Hematopoietic multipotent progenitor cell treated with erythropoietin and hydrocortisone succinate and interleukin-3 and kit ligand, for 15 days (in vitro differentiated cells): ENCODE measurements at places on chromosomes 6 and 20.

DNA sequence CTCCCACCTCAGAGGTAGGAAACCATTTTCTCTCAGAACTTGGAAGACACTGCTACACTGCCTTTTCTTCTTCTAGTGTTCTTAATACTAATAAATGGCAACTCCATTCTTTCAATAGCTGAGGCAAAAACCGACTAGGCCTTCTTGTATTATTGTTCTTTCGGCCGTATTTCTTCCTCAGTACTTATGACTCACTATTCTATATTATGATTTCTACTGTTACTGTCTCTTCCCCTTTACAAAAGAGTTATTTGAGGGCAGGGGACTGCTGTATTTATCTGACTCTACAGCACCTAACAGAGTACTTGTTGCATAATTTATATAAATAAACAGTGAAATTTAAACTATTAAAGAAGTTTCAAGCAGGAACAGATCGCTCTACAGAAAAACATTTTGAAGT is 3.1 kb downstream of the DNAAF9 start:
- DNase-seq, result no peak

DNA sequence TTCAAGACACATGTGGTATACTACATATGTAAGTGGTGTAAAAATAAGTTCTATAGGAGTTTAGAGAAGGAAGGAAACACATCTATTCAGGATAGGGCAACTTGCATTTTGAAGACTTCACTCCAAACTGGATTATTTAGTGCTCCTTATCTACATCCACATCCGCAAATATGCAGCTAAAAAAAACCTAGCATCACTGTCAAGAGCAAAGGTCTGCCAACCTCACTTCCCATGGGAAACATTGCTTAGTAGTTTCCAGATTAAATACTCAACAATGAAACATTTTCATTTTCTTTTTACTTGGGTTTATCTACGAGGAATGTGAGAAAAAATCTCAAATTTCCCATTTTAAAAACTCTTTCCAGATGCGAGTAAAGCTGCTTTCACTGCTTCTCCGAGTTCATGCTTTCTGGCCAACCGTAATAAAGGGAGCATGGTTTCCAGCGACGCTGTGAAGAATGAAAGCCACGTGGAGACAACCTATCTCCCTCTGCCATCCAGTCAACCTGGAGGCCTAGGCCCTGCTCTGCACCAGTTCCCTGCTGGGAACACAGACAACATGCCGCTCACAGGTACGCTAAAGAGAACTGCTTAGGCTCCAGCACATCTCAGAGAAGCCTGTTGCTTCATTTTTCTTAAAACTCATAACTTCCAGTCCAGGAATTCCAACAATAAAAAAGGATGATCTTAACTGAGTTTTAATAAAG is 48.2 kb downstream of the RFX6 start:
- no peak for DNase-seq

DNA sequence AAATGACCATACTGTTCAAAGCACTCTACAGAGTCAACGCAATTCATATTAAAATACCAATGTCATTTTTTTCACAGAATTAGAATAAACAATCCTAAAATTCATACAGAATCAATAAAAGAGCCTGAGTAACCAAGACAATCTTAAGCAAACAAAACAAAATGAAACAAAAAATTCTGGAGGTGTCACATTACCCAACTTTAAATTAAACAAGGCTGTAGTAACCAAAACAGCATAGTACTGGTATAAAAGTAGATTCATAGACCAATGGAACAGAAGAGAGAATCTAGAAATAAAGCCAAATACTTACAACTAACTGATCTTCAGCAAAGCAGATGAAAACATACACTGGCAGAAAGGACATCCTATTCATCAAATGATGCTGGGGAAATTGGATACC is 346.9 kb upstream of the JAG1 start:
- DNase-seq, result no peak

DNA sequence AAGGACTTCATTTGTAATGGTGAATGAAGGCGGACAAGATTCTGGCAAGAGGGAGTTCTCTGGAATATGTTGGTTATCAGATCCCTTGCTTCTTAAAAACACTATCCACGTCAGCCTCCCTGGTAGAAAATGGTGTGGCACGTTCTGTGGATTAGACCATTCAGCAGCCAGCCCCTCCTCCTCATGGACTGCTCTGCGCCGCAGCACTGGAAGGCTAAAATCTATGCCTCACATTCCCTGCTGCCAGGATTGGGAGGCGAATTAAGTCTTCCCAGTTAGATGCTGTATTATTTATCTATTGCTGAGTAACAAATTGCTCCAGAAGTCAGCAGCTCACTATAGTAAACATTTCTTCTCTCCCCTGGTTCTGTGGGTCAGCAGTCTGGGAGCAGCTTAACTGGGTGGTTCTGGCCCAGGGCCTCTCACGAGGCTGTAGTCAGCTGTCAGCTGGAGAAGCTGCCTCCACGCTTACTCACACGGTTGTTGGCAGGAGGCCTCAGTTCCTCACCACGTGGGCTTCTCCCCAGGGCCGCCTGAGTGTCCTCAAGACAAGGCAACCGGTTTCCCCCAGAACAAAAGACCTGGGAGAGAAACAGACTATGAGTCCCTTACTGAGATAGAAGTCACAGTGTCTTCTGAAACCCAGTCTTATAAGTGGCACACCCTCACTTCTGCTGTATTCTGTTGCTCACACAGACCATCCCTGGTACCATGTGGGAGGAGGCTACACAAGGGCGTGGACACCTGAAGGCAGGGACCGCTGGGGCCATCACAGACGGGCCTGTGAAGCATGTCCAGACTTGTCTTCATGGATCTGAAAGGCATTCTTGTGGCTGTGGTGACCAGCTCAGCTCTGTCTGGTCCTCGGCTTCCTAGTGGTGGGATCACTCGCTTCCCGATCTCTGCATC is 101.0 kb downstream of the NRN1 start:
- DNase-seq, result no peak

GRCh38 chr6:116983375-116983774 is 106.3 kb downstream of the RFX6 start:
- DNase-seq, result no peak

DNA sequence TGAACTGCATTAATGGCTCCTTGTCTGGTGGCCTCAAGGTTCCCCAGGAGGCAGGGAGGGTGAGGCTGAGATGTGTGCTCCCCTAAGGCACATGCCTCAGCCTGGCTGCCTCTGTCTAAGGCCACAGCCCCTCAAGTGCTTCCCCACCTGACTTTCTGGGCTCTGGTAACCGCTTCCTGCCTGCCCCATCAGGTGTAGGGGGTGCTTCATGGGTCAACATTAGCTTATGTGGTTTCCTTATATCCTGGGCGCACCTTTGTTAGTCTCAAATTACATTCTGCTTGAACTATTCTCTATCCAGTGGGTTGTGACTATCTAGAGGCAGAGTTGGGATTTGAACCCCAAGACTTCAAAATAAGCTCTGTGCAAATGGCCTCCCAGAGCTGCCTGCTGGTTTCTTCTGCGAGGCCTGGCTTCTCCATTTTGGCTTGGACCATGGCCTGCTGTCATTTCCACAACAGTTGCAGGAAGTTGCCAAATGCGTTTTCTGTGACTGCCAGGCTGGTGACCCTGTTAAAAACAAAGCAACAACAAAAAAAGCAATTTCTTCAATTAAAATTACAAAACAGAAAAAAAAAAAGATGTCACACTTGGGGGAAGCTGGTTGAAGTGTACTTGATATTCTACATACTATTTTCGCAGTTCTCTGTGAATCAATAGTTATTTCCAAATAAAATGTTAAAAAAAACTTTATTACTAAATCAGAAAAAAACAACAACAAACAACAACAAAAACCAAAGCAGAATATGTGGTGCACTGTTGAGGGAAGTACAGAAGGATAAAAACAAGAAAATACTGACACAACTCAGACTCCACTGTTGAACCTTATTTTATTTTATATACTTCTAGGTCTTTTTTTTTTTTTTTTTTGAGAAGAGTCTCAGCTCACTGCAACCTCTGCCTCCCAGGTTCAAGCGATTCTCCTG is 20.0 kb upstream of the ZNFX1 start:
- no peak for DNase-seq

GRCh38 chr6:84182001-84182400 is 45.4 kb downstream of the CEP162 start:
- no peak for DNase-seq

DNA sequence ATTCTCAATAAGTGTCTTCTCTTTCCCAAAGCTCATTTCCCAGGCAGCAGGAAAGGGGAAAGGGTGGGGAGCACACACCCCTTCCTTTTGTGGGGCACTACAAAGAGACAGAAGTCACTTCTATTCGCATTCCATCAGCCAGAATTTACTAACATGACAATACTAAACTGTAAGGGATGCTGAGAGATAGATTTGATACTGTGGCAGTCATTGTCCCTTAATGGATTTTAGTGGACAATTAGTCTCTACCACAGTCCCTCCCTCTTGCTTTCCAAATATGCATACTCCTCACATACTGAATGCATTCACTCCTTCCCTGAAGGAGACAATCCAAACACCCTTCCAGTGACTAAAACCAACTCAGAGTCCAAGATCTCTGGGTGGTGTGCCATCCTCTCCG is 50.5 kb downstream of the ABRACL start:
- no peak for DNase-seq

- DNase-seq, result no peak
Observed at GRCh38 chr20:10259166-10259565, 40.5 kb downstream of the SNAP25 start.

GRCh38 chr6:43746071-43746470 is 23.9 kb upstream of the VEGFA start:
- no peak for DNase-seq

DNA sequence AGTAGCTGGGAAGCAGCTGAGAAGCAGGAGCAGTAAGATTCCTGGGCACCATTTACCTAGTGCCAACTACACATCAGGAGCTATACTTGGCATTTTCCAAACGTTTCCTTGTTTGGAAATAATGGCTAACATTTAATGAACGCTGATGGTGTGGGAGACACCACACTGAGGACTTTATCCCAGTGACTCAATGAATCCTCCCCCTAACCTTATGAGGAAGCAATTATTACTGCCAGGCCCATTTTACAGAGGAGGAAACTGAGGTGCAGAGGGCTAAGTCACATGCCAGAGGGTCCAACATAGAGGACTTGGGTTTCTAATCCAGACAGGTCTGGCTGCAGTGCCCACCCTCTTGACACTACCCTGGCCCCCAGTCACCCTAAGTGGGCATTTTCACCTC is 6.1 kb downstream of the PTGIS start:
- no peak for DNase-seq

DNA sequence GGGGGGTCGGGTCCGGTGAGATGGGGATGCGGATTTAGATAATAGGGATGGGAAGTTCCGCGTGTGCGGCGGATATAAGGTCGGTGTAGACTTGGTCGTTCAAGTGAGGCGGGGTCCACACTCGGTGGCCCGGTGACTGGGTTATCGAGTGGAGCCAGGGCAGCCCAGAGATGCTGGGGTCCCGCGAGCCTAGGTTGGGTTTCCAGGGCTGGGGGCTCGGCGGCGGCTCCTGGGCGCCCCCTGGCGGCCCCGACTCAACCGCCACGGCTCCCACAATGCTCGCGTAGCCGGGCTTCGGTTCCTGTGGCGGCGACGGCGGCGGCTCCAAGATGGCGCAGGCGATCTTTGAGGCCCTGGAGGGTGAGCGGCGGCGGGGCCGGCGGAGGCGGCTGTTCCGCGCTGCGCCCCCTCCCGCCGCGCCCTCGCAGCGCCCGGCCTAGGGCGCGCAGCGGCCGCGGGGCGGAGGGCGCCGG is at the start of gene ZNF341:
TSS of gene ZNF341 (plus strand) at position 304 of the 473 bp plus-strand sequence. CDS start at position 330, 26 bp downstream.
- peak; percentile 88 for DNase-seq

DNA sequence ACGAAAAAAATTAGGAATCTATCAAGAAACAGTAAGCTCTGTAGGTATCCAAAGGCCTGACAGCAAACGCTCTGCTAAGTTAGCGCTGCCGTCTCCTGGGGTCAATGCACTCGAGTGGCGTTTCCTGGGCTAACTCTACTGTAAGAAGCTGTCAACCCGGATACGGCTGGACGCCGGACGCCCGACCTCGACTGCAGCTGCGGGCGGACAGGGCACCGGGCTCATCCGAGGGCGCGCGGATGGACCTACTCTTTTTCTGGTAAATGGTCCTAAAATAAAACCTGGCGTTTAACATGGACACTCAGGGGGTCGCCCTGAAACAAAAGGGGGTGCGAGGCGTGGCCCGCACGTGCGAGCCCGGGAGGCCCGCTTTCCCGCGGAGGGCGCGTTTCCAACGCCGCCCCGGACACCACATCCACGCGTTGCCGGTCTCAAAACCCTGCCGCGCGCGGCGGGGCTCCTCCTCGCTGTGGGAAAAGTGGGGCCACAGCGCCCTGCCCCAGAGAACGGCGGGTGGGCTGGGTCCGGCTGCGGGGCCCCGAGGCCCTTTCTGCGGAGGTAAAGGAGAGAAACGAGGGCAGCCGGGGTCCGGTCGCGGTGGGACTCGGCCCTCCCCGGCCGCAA is 537 bp downstream of the TCP1 start:
- DNase-seq, result peak; percentile 21

GRCh38 chr20:33394718-33395117 is 6.6 kb downstream of the CDK5RAP1 start:
- no peak for DNase-seq

DNA sequence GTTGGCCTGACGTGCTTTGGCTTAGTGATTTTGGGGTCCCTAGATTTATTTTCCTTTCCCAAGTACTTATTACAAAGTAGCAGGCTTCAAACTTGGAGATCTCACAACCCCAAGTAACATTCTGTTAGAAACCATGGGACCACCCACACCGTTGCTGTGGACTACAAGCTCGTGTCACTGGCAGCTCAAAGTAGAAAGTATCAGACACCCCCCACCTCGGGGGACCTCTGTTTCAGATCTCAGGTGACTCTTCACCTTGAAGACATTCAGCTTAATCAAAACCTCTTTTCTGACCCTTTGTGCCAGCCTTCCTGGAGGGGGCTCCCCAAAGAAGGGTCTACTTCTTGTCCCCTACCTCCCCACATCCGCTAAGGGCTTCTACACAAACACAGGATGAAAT is 15.7 kb upstream of the MYT1 start:
- no peak for DNase-seq

GRCh38 chr20:37341632-37342031 is 4.3 kb upstream of the SRC start:
- no peak for DNase-seq

- DNase-seq, result no peak
Observed at GRCh38 chr20:47241345-47241781, 115.1 kb downstream of the ZMYND8 start.

GRCh38 chr6:158043008-158043407 is 61.3 kb downstream of the SYNJ2 start:
- no peak for DNase-seq

GRCh38 chr6:143843677-143843999 is 500 bp downstream of the LTV1 start:
- peak; percentile 7 for DNase-seq

DNA sequence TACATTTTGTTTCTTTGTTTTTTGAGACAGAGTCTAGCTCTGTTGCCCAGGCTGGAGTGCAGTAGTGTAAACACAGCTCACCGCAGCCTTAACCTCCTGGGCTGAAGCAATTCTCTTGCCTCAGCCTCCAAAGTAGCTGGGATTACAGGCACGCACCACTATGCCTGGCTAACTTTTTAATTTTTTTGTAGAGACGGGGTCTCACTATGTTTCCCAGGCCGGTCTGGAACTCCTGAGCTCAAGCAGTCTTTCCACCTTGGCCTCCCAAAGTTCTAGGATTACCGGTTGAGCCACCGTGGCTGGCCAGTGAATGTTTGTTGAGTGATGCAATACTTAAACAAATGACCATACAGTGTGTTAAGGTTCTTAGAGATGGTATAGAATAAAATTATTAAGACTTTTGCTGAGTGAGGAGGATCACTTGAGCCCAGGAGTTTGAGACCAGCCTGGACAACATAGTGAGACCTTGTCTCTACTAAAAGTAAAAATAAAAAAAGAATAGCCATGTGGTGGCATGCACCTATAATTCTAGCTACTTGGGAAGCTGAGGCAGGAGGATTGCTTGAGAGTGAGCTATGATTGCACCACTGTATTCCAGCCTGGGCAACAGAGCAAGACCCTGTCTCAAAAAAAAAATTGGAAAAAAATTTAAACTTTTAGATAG is 13.4 kb downstream of the CEP250 start:
- no peak for DNase-seq
